Activated CD8-positive, alpha-beta memory T cell treated with anti-CD3 and anti-CD28 coated beads for 1 hour (primary cell): ENCODE measurements at places on chromosomes 5 and 9.

DNA sequence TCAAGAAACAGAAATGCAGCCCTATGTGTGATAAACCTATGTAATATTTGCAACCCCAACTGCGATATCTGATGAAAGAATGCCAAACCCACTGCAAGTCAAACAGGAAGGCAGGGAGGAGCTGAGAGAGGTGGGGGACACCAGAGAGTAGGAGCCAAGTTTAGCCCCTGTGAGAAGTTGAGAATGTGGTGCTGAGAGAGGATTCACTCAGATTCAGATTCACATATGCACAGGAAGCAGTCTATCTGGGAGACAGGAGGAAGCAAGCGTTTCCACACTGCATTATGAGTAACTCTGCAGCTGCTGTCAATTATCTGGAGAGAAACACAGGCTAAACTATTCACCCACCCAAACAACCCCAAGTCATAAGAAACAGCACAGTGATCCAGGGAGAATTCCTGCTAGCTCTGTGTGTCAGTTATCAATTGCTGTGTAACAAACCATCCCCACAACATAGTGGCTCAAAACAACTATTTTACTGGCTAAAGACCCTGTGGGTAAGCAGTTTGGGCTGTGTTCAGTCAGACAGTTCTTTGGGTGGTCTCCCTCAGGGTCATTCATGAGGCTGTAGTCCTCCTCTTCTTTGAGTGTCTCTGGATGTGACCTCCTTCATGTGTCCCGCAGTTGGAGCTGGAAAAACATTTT, 161.9 kb upstream of the RAI14 start:
- no peak for DNase-seq

DNA sequence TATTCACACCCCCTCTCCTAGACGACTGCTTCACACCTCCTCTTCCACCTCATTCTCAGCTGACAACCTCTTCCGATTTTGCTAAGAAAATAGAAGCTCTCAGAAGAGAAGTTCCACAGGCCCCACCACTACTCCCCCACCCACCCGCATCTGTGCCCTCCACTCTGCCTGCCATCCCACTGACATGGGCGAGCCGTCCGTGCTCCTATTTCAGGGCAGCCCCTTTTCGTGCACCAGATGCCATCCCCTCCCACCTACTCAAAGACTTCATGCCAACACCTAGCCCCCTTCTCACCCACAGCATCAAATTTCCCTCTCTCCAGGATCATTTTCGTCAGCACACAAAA, 34.6 kb upstream of the JADE2 start:
- DNase-seq = no peak

DNA sequence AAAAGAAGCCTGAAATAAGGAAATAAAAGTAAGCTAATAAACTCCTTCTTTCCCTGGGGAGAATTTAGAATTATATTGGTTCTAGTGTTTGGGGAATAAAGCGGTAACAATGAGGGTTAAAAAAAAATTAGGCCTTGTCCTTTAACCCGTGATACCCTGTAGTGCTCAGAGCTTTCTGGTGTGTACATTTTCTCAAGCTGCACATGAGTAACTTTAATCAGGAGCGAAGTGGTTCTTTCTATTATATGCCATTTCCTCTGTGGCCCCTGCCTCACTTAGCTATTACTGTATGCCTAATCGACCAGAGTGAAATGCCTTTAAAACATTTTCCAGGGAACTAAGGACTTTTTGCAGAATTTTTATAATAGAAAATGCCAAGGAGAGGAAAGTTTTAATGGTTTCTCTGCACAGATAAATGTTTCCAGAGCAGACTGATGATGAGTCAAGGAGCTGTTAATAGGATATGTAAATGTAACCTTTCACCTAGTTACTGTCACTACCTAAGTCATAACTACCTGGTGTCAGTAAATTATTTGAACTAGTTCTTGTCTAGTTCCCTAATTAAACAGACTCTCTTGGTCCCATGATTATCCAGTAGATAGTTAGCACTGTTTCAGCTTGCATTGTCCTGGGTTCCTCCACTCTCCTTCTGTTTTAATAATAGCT, 7.6 kb downstream of the PAM start:
- DNase-seq = no peak

GRCh38 chr5:93163010-93163663, 417.9 kb downstream of the NR2F1-AS1 start:
- DNase-seq = no peak
